Spinal cord (tissue), 10 donors: ENCODE measurements at places on chromosomes 12 and 14.

DNA sequence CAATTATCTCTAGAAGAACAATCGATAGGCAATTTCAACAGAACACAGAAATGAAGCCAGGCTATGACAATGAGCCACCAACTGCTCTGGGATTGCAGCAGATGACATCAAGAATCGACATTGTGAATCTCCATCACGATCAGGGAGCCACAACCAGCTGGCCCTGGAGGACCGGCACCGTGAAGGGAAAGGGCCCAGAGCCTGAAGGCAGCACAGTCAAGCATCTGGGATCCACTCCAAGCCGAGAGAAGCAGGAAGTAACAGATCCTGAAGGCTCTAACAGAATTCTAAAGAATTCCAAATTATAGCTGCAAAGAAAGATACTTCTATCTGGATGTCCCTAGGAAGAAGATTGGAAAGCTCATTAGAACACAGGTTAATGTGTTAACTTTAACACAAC, 61.0 kb downstream of the LRRC74A start:
- DNase-seq: no peak

- no peak for DNase-seq
These were observed 445.4 kb upstream of the OR4E1 start for GRCh38 chr14:22118899-22119477.

GRCh38 chr14:102071283-102071998, 15.4 kb downstream of the HSP90AA1 start:
- DNase-seq: no peak

DNA sequence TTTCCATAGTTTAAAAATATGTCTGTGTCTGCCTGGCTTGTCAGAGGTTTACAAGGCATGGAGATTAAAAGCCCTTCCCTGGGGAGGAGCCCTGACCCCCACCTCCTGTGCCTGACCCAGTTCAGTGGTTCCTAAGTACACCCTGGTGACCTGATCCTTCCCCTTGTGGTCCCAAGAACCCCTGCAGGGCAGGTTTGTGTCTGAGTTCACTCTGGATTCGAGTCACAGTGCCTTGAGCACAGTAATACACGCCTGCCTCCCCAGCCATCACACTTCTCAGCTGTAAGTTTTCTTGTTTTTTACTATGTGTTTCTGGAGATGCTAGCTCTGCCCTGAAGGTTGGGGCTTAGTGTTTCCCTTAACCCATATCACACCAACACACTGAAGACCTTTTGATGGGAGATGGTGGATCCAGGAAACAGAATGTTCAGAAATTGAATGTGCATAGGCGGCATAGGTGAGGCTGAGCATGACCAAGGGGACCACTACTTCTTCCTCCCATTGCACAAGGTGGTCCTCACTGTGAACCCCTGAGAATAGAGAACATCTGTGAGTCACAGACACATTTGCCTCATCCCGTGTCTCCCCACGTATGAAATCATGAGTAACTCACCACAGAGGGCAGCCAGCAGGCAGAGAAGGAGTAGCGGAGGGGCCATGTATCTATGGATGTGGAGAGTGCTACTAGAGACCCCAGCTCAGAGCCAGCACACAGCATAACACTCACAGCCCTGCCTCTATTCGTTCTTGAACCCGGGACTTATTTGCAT, 962.9 kb downstream of the TMEM121 start:
- DNase-seq: no peak

DNA sequence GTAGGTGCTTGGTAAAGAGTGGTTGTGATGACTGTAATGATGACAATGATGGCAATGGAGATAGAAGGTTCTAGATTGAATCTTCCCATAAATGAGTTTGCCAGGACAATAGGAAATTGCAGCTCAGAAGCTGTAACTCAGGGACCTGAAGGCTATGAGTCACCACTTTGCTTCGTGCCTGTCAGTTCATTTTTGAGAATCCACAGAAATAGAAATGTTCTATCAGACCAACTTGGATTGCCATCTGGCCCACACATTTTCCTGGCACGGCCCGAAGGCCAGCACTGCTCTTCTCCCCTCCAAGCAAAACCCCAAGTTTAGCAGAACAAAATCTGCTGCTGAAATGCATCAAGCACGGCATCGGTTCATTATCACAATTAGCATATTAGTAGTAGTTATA, 1127.0 kb downstream of the BCL11B start:
- no peak for DNase-seq

- no peak for DNase-seq
These were observed 22.3 kb downstream of the ATG14 start for GRCh38 chr14:55389330-55389729.

DNA sequence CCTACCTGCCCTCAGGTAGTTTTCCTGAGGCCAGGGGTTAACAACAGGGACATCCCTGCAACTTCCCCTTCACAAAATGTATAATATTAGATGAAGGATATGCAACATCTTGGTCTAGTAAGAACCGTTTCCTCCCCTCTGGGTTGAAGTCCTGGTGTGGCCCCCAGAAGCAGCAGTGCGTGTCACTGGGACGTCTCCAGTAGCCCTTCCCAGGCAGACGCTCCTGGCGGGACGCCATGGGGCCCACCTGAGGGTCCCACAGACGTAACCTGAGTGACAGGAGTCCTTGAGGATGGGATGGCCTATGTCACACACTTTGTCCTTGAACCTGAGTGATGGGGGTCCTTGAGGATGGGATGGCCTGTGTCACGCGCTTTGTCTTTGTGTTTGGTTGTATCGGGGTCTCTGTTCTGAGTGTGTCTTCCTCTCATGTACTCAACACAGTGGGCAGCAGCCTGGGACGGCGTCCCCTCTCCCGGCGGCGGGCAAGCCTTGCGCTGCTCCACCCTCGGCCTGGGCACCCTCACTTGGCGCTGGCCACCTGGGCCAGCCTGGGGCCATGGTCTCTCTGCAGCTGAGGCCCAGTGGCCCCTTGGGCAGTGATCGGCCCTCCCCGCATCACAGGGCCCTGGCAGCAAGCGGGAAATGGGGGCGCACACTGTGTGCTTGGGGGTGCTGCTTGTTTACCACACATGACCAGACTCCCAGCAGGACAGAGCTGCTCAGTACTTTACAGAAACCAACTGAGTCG, 14.3 kb upstream of the AMN start:
- DNase-seq: no peak

- no peak for DNase-seq
These were observed 3.5 kb downstream of the FMNL3 start for GRCh38 chr12:49703647-49704137.

GRCh38 chr14:103434868-103435442, 49.7 kb downstream of the MARK3 start:
- DNase-seq: no peak

DNA sequence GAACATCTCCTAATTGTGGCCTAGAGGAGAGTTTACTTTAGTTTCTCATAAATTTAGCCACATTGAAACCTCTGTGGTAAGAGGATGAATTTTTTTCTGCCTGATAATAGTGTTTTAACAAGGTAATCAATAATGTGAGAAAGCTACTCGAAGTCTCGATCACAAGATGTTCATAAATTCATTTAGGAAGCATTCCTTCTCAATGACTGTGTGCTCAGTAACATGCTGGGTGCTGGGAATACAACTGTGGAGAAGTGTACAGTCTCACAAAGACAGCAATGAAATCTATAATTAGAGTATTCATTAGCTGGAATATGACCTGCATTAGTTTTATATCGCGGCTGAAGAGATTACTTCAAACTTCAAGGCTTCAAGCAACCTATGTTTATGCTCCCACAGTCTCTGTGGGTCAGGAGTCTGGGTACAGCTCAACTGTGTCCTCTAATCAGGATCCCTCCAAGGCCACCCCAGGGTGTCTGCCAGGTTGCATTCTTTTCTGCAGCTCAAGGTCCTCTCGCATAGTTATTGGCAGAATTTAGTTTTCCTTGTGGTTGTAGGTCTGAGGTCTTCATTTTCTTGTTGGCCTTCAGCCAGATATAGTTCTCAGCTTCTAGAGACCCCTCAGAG, 167.6 kb downstream of the ANO4 start:
- DNase-seq: no peak

- DNase-seq: no peak
These were observed 11.4 kb upstream of the NOPCHAP1 start for GRCh38 chr12:104974626-104975290.

DNA sequence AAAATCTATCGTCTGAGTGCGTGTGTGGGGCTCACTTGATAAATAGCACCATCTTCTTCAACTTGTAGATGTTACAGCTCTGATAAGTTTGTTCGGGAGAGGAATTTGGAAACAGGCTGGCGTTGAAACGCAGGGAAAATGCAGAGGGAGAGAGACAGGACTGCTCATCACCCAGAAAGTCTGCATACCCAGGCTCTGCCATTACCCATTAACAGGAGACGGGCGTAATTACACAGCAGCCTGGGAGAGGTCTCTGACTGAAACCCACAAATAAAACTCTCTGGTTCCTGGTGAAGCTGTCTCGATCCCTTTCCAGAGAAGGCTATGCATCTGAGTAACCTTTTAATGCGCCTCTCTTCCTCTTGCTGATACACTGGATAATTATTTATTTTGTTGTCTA, 547.3 kb downstream of the BCL11B start:
- DNase-seq: no peak

DNA sequence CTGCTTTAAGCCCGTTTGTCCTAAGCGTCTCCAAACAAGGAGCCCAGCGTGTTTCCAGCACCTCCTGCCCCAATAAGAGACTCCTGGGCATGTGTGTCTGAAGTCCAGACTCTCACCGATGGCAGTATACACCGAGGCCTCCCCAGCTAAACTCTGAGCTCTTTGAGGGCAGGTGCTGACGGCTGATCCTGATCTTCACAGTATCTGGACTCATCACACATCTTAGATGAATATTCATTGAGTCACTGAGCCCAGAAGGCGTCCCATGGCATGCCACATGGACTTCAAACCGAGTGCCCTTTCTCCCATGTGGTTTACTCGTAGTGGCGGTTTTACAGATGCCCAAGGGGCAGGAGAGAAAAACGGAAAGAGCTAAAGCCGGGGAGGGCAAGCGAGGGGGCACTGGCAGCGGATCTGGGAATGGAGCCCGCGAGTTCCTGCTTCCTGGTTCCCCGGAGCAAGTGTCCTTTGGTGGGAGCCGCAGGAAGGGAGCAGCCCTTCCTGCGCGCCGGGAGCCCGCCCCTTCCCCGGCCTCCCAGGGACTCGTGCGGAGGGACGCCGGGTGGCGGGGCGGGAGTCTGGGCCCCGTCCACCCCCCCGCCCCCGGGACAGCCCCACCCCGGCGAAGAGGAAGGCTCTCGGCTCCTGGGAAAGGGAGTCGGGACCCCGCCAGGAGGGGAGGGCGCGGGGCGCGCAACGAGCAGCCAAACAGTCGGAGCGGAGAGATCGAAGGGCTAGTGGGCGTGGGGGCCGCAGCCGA, 585 bp upstream of the TEAD4 start:
- DNase-seq: peak; percentile 16

DNA sequence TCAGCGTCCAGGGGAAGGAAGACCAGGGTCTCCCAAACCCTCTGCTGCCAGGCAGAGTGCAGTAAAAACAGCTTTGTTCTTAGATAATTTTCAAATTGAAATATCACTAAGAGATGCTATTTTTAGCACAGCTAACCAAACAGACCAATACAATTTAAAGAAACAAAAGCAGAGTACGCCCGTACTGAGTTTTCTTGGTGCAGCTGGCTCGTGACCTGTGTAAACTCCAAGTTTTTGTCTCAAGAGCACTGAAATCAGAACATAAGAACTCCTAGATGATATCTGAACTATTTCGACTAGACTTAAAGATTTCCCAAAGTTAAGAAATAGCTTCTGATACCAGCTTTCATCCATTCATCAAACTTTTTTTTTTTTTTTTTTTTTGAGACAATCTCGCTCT, 10.3 kb downstream of the ARF3 start:
- DNase-seq: no peak

GRCh38 chr14:90576581-90576980, 179.8 kb downstream of the CALM1 start:
- no peak for DNase-seq

DNA sequence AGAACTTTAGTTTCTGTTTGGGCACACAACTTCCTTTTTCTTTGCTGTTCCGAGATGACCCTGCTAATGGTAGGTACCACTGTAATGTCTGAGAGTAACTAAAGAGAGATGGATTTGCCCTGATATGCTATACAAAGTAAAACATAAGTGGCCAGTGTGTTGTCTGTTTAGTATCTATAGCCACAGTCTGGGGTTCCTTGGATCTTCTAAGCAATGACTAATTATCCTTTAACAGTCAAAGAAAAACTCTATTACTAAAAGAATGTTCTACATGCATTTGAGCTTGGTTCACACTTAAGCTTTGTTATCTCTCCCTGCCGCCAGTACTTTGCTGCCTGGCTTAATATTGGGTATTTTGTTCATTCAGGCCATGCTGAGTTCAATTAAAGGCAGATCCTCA, 1051.9 kb upstream of the FLRT2 start:
- DNase-seq: no peak

DNA sequence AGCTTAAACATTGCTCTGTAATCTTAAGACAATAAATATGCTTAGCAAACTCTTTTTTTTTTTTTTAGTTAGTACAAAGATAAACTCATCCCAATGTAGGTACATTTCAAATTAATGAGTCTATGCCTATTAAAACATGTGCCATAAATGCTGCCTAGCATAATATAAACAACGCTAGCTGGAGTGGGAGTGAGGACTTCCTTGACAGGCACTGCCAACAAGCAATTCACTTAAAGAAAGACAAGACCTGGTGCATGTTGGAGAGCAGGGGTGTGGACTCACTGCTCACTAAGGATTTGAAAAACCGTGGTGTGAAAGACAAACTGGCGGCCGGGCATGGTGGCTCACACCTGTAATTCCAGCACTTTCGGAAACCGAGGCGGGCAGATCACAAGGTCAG, 187.2 kb upstream of the RGS6 start:
- no peak for DNase-seq

GRCh38 chr12:63875703-63876102, 31.2 kb downstream of the SRGAP1 start:
- no peak for DNase-seq

DNA sequence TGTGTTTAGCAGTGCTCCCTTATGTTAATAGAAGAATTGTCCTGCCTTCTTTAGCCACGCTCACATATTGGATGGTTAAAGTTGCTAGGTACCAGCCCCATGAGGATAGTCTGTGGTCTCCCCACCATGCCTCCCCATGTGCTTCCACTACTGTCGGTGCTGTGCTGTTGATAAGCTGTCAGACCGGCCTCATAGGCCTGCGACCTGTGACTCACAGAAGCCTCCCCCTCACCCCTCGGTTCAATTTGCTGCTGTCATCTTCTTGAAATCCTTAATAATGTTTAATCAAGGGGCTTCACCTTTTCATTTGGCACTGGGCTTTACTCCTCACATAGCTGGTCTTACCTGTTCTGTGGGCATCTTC, 227.2 kb downstream of the NPAS3 start:
- no peak for DNase-seq

GRCh38 chr12:8709124-8709830, 11.5 kb downstream of the RIMKLB start:
- DNase-seq: no peak
